Activated CD4-positive, alpha-beta T cell treated with anti-CD3 and anti-CD28 coated beads, Interleukin-10, Interleukin-2, amounts not matched to agents 100 ng/mL and 50 ng/mL, durations not matched to agents 16 hours and 8 hours (primary cell): ENCODE measurements at places on chromosomes 7 and 10.

DNA sequence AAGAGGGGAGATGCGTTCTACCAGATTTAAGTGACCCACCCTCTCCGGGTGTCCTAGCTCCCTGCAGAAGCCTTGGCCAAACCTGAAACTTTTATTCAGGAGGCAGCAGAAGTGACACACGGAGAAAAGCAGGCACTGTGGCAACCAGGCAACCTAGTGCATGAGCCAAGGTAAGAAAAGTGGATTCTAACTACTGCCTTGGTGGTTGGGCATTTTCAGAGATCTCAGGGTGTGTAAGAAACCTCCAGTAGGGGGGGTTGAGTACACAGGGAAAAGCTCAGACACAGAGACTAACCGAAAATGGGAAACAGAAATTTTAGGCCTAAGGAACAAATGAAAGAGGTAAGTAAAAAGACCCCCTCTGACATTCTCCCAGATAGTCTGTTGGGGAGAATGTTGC lies 645.7 kb downstream of the ANKRD7 start:
- DNase-seq, result no peak

- DNase-seq, result no peak
Measured at GRCh38 chr7:137296576-137296975, 47.0 kb downstream of the PTN start.

DNA sequence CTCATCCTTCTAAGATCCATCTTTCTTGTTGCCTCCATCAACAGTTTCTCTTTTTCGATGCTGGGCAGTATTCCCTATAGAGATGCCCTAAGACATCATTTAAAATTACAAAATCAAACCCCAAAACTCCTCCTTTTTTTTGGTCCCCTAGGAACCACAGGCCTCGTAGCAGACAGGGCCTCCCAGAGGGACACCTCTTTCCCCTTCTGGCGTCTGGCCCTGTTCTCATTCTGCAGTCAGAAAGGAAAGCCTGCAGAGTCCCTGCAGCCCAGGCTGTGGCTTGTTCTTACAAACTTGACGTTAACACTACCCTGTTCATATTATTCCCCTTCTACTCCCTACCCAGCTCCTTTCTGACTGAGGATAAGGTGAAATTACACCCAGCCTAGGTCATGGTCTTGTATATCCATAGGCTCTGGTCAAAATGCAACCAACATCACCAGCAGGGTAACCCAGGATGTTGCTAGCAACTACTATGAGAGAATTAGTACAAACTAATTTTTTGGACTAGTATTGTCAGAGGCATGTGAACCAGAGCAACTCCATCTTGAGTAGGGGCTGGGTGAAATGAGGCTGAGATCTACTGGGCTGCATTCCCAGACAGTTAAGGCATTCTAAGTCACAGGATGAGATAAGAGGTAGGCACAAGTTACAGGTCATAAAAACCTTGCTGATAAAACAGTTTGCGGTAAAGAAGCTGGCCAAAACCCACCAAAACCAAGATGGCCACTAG lies 3.5 kb upstream of the EPHA1 start:
- no peak for DNase-seq

DNA sequence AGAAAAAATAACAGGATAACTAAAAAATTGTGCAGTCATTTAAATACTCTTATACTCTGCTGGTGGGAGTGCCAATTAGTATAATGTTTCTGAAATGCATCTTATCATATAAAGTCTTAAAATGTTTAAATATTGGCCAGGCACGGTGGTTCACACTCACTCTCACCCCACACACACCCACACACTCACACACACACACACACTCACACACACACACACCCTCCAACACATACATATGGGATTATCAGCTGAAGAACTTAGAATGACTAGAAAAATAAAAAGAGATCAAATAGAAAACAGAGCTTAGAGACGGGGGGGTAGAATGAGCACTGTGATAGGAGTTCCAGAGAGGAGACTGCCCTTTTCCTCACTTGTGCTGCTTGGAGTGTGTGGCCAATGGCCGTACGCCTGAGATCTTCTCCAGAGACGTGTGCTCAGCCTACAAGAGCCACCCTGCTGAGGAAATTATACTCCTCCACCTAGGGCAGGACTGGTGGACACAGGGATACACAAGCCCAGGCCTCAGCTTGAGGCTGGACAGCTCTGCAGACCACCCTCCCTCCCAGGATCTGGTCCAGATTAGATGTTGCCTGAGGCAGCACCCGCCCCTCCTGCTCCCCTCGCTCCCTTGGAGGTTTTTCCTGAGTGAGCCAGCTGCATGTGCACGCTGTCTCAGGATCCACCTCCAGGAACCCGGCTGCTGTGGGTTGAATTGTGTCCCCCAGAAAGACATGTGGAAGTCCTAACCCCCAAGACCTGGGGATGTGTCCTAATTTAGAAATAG lies 26.5 kb upstream of the PRKAG2 start:
- DNase-seq, result no peak

- no peak for DNase-seq
Measured at GRCh38 chr7:43600056-43600455, 17.1 kb downstream of the STK17A start.

DNA sequence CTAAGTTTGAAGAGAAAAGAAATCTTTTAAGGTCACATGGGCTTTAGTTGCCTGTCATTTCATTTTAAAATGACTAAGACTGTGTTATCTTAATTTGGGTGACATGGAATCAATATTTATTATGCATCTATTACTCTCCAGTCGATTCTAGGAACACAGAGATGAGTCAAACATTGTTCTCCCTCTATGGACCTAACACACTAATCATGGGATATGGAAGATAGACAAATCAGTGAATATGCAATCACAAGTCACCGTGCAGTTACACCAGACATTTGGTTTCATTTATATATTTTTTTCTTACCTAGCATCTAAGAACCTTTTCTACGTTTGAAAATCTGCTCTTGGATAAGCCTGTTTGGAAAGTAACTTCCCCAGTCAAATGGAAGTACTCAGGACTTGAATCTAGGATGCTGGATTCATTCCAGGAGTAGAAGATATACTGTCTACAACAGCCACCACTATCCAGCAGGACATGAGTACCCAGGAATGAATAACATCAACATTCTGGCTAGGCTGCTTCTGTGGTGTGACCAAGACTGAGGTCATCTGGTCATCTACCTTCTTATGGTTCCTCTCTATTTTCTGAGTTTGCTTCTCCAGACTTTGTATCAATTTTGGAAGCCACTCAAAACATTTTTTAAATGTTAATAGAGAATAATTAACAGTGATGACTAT lies 902.9 kb upstream of the LRRN3 start:
- no peak for DNase-seq

DNA sequence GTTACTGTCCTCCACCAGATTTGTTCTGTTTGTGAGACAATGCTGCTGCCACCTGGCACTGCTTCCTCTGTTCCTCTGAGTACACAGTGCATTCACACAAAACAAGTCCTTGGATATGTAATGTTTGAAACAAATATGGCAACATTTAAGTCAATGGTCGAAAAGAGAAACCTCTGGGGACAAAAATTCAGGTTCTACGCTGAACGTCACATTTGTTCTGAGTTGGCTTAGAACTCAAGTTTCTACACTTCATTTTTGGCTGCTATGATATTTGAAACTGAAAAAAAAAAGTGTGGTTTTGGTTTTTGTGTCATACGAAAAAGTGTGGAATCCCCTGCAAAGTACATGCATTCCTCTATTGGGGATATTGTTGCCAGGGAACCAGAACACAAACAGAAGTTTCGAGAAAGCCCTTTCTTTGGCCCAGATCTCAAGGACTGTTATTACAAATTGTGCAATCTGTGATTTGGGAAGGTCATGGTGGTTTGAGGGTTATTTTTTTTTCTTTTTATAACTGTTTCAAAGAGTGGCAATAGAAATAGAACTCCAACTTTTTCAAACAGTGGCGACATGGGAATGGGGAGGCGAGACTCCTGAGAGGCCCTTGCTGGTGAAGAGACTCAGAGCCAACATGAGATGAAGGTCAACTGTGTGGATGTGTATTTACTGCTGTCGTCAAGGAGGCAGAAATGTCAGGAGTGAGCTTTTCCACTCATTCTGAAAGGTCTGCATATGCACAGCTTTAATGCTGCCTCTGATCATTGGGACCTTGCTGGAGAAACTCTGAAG lies 127.5 kb downstream of the CUBN start:
- DNase-seq, result peak; percentile 73

DNA sequence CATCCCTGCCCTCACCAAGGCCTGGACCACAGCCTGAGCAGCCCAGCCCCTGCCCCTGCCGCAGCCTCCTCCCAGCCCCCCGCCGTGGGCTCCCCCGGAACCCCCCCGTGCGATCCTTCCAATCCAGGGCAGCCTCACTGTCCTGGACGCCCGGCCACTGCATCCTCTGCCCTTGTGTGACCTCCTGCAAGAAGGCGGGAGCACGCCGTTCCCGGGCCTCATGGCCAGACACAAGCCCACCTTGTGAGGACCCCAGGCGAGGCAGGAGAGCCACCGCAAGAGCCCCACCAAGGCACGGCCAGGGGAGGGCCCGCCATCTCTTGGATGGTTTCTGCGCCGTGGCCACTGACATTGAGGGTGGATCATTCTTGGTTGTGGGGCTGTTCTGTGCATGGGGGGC lies 7.8 kb upstream of the LFNG start:
- DNase-seq, result no peak

DNA sequence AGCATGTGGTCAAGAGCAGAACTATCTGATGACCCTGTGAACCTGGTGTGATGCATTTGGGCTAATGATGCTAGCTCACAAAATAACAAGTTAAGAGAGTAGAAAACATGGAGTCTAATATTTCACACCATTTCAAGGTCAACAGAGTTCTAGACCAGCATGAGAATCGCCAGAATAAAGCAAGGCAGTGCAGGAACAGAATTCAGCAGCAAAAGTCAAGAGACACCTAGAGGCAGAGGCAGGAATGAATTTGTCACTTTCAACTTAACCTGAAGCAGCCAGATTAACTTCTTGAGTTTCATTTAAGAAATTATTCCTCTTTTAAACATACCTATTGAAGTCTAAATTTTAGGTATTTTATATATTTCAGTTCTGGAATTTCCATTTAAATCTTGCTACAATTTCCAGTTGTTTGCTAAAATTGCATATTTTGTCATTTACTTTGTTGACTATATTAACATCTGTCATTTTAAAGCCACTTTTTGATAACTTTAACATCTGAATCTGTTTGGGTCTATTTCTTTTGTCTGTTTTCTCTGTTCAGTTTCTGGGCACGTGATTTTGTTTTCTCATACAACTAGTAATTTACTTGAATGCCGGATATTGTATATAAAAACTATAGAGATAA lies 44.2 kb upstream of the PRSS58 start:
- peak; percentile 34 for DNase-seq

GRCh38 chr10:22742678-22743077 lies 28.3 kb upstream of the PIP4K2A start:
- no peak for DNase-seq

GRCh38 chr10:33521904-33522303 lies 187.4 kb upstream of the NRP1 start:
- DNase-seq, result no peak

- no peak for DNase-seq
Measured at GRCh38 chr7:39749177-39749576, 125.8 kb downstream of the RALA start.

DNA sequence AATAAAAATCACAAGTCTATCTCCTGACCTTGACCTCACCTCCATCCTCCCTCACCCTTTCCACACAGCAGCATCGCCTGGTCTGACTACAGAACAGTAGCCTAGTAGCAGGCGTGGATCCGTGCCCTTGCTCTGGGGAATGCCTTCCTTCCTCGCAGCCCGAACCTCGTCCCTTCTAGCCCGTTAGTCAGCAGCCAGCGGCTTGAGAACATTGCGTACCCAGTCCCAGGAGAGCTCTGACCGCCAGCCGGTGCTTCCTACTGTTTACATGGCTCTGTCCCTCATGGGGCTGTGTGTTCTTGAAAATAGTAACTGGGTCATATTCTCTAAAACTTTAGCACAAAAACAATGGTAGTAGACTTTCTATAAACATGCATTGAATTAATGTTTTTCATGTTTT lies 682.7 kb upstream of the IGFBP3 start:
- DNase-seq, result no peak

DNA sequence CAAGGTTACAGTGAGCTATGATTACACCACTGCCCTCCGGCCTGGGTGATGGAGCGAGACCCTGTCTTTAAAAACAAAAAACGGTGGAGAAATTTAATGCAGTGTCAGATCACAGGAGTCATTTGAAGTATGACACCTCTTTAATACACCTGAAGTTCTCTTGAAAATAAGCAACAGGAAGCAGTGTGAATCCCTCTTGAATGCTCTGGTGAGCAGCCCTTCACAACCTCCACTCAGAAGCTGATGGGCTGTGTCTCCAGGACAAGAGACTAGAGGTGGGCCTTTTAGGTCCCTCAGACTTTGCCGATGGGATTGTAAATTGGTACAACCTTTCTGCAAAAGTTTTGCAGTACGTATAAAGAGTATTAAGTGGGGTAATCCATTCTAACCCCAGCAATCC lies 50.1 kb downstream of the CYP26A1 start:
- DNase-seq, result no peak

GRCh38 chr10:20228729-20229128 lies 412.5 kb downstream of the PLXDC2 start:
- no peak for DNase-seq

DNA sequence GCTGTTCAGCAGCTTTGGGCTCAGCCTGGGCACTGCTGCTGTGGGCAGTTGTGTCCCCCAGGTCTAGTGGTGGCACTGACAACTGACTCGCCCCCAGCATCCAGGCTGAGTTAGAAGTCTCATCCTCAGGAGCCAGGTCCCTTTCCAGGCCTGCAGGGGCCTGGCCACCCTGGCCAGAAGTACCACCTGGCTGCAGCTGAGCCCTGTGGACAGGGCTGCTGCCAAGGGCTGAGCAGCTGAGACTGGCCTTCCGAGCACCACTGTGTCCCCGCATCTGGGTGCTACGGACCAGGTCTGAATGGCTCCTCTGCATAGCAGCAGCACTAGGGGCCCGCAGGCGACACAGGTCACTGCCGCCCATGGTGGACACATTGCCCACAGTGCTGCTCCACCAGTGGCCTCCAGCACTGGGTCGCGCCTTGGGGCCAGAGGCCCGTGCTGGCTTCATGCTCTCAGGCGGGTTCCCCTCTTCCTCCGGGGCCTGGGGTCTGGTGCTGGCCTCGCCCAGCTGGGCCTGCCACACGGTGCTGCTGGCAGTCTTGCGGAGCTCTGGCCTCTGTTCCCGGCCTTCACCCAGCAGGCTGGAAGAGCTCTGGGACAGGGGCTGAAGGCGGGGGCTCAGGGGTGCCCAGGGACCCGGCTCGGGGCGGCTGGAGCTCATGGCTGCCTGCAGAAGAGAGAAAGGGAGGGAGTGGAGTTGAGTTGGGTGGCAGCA lies 6.2 kb downstream of the GPRIN2 start:
- DNase-seq, result no peak

DNA sequence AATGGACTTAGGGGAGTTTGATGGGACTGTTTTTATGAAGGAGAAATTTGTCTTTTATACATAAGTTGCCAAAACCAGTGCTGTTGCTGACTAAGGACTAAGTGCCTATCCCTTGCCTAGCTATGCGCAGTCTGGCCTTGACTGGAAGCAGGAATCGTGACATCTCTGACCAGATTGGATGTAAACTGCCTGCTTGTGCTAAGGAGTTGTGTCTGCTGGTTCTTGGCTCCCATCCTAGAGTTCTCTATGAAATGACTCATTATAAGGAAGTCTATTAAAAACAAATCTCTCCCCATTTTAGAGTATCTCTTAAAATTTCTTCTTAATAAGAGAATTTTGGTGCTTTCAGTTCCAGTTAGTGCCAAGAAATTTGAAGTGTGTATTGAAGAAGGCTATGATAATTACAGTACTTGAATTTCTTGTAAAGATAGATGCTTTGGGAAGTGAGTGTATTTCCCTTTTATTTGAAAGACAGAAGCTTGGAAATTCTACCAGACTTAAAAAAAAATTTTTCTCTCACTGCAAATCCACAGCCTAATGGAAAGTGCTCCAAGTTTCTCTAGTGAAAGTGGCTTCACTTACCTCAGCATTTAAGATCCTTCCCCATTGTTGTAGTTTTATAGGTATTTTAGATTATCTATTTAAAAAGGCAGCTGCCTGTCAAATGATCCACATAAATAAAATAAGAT lies 77.6 kb downstream of the BICC1 start:
- DNase-seq, result no peak
